Gastroesophageal sphincter (tissue), 4 donors: ENCODE measurements at places on chromosomes 4 and X. TPM values are rescaled to one million over a fixed set of nuclear protein-coding genes. Genes with fewer than 3 reads are reported as not detected.

DNA sequence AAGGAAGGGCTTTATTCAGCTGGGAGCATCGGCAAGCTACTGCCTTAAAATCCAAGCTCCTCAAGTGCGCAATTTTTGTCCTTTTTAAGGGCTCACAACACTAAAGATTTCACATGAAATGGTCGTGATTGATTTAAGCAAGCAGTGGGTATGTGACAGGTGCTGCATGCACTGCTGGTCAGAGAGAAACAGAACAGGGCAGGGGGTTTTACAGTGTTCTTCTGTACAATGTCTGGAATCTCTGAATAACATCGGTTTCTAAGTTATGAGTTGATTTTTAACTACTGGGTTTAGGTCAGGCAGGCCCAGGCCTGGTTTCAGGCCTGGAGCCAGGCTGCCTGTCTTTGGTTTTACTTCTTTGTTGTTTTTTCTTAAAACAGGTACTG lies 6.0 kb downstream of the UGT2B17 start:
- no peak for ATAC-seq

DNA sequence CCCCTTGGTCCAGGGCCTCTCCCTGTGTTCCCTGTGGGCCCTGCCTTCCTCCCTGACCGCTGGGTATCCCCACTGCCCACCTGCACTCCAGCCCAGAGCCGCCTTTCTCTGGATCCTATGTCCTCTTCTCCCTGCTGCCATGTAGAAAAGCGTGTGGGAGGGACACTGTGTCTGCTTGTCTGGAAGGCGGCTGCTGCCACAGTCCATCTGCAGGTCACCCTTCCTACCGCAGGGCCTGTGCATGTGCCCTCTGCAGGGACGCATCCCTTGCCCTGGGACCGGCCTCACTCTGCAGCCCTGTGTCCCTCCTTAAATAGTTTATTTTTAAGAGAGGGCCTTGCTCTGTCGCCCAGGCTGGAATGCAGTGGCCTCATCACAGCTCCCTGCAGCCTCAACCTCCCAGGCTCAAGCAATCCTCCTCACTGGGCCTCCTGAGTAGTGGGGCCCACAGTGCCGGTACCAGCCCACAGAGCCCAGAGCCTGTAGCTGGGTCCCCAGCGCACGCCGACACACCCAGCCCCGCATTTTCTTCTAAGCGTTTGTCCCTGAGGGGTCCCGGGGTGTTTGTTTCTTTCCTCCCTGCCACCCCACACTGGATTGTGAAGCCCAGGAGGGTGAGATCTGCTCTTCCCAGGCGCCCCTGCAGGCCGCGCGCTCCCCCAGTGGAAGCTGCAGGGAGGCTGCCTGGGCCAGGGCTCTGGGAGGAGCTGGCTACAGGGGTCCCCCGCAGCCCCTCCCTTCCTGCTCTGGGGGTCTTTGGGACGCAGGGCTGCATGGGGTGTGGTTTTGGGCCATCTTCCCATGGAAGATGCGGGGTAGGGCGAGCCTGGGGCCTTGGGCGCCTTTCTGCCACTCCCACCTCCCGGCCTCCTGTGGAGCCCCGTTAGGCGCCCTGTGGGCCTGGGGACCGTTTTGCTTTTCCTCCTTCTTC lies 12.8 kb upstream of the NAT8L start:
- no peak for ATAC-seq

- ATAC-seq: peak; percentile 30
Measured at GRCh38 chr4:1471443-1472147, 65.4 kb upstream of the NKX1-1 start.

- no peak for ATAC-seq
Measured at GRCh38 chrX:41558531-41558930, 111.4 kb downstream of the NYX start.

DNA sequence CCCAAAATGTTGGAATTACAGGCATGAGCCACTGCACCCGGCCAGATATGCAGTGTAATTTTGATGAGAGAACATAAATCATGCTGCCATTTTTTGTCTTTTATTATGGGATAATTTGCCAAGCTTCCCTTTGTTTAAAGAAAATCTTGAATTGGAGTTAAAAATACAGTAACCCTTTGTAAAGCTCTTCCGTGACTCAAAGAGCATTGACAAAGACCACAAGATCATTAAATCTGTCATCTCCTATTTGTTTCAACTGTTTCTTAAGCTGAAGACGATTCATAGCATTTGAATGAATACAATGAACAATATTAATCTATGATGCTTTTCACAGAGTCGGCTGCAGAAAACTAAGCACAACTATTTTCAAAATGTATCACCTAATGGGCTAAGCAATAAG lies 132.6 kb downstream of the ANAPC4 start:
- no peak for ATAC-seq

GRCh38 chr4:105594099-105595010 lies 41.9 kb downstream of the ARHGEF38 start:
- ATAC-seq: no peak

DNA sequence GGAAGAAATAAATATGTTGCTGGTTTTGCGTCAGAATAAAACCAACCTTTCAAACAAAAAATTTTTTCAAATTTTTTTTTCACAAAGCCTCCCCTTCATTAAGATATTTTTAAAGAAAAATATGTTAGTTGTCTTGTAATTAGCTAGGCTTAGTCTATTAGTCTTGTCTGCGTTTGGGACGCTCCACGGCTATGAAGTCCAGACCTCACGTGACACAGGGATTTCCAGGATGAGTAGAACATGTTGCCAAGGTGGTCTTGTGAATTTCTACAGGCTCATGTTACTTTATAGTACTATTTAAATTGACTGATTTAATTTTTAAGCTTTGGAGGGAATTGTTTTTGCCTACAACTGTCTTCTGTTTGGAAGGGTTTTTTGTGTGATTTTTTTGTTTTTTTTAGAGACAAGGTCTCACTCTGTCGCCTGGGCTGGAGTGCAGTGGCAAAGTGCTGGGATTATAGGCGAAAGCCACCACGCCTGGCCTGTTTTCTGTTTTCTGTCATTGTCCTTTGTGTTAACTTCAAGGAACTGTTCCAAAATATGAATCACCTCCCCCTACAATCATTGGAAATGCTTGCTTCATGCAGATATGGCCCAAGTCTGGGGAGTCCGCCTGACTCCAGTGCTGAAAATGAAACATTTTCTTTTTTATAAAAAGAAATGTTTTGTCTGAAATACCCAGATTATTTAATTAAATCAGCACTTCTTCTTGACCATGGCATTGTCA lies 26.2 kb downstream of the TMEM144 start:
- ATAC-seq: no peak

GRCh38 chr4:184384810-184385557 lies 89.4 kb downstream of the IRF2 start:
- no peak for ATAC-seq

DNA sequence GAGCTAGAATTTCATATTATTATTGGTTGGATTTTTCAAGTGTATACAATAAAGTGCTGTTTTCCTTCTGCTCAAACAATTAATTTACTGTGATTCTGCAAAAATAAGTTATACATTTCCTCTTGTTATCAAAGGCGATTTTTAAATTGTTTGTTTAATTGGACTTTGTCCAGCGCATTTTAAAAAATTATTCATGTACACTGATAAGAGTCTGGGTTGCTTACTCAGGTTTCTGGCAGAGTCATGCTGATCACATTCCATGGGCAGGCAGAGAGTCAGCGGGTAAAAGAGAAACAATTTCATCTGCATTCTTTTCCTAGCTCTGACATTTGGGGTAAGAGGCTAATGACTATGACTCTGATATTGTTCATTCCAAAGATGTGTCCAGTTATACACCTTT lies 8.9 kb downstream of the FAT4 start:
- no peak for ATAC-seq

DNA sequence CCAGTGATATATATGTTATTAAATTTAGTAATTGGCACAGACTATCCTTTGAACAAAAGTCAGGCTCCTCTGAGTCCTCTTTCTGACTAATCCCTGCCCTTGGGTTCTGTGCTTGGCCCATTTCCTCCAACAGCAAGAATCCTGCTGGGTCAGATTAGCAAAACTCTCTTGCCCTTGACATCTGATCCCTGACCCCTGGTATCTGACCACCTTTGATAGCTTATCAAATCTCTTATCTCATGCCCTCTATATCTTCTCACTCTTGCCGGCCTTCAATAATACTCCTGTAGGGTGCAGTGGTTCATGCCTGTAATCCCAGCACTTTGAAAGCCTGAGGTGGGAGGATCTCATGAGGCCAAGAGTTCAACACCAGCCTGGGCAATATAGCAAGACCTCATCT lies 245.5 kb upstream of the FAM47A start:
- no peak for ATAC-seq

Gene DCAF12L1
- total RNA-seq: not detected

Gene DMD
- total RNA-seq: 142 TPM

Gene ARSD
- 11.5 TPM for total RNA-seq

Gene DSPP
- not detected for total RNA-seq

Gene UCP1
- not detected for total RNA-seq

Gene IDH3G
- 56.9 TPM for total RNA-seq
